ENCODE measurements at places on chromosomes 5 and 9.

- no peak for DNase-seq
These were observed 13.8 kb downstream of the DNAH5 start for GRCh38 chr5:13930541-13931171.

- DNase-seq = no peak
These were observed 354 bp downstream of the NCBP1 start for GRCh38 chr9:97633859-97634490.

GRCh38 chr9:89814340-89815040 lies 209.7 kb downstream of the GADD45G start:
- DNase-seq = no peak

- no peak for DNase-seq
These were observed 173.5 kb downstream of the GIN1 start for GRCh38 chr5:102946414-102946813.

- peak; percentile 66 for DNase-seq
These were observed 142.9 kb downstream of the SLCO4C1 start for GRCh38 chr5:102153003-102153759.

GRCh38 chr5:144812763-144813162 lies 642.1 kb downstream of the KCTD16 start:
- DNase-seq = no peak

DNA sequence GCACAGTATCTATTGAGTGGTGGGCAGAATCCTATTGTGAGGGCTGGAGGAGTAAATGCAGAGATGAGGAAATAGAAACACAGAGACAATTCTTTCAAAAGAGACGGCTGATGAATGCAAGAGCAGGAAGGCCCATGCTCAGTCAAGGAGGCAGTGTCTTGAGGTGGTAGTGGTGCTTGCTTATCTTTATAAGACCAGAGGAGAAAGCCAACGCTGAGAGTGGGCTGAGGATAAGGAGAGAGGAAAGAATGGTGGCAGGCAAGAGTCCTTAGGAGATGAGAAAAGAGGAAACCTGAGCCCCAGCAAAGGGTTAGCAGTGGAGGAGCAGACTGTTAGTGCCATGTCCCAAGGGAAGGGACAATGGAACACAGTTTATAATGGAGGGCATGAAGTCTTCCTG lies 86.0 kb downstream of the SNCAIP start:
- DNase-seq = no peak

DNA sequence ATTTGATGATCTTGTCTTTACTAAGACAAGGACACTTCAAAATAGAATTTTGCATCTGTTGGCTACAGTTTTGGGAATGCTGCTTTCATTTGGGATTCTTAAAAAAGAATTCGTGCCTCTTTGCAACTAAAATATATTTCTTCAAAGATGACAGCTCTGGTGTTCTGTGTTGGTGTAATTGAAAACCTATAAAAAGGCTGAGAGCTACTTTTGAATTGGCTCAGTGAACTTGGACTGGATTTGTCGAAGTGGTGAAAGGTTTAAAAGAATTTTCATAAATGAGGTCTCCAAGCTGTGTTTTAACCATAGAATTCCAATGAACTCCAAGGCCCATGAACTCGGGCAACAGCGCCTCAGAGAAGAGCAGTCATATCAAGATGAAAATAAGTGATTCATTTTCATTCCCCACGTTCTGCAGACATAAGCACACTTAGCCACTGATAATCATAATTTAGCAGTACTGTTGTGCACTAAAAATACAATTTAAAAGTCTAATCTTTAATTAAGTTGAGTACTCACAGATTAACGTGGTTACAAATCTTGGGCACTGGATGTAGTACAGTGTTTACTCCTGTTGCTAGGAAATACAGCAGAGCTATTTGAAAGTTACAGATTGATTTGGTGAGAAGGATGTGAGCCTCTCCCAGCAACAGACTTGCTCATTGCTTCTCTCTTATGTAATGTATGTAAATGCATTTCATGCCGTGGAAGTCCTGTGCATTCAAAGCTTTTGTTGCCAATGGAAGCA lies 10.9 kb downstream of the SNCAIP start:
- DNase-seq = peak; percentile 35

DNA sequence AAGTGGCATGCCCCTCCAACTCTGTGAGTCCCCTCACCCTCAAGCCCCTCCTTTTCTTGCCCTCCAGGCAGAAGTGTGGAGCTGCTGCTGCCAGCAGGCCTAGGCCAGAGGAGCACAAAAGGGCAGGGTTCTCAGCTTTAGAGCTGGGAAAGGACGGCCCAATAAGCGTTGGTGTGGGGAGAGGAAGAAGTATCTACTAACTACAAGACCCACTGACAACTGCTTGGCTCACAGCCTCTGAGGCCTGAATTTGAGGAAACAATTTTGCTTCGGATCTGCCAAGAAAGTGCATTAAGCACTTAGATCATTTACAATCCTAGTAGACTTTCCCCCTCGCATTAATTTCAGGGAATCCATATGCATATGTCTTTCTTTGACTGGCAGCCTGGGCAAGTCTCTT lies 179.4 kb downstream of the SNX18 start:
- no peak for DNase-seq

- no peak for DNase-seq
These were observed 66.9 kb downstream of the SPATA31C2 start for GRCh38 chr9:88071331-88071730.

GRCh38 chr5:107578051-107578635 lies 92.6 kb downstream of the EFNA5 start:
- no peak for DNase-seq

DNA sequence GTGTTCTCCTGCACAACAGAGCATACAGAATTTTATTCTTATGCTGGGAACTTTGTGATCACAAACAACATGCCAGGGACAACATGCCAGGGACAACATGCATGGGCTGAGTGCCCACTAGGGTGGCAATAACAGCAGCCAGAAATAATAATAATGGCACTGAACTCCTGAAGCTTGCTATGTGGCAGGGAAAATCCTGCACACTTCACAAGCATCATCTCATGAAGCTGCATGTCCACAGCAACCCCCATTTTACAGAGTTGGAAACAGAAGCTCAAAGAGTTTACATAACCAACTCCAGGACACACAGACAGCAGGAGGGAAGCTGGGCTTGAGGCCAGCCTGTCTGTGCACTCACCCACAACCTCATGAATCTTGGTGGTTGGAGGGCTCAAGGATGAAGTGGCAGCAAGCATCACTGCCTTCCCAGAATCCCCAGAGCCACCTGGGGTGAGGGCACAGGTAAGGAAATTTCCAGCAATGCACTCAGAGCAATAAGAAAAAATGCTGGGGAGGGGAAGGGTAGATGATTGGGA lies 111.4 kb downstream of the GABBR2 start:
- no peak for DNase-seq

GRCh38 chr5:141565826-141566570 lies 52.8 kb downstream of the DIAPH1 start:
- DNase-seq = no peak

GRCh38 chr5:77129391-77129990 lies 42.4 kb upstream of the ZBED3 start:
- DNase-seq = peak; percentile 59

- peak; percentile 16 for DNase-seq
These were observed 63.3 kb downstream of the SEMA4D start for GRCh38 chr9:89434636-89435035.

GRCh38 chr5:15001517-15001916 lies 129.9 kb upstream of the ANKH start:
- no peak for DNase-seq
